ENCODE measurements at places on chromosomes 1 and 21. TPM values are rescaled to one million over a fixed set of nuclear protein-coding genes. Genes with fewer than 3 reads are reported as not detected.

DNA sequence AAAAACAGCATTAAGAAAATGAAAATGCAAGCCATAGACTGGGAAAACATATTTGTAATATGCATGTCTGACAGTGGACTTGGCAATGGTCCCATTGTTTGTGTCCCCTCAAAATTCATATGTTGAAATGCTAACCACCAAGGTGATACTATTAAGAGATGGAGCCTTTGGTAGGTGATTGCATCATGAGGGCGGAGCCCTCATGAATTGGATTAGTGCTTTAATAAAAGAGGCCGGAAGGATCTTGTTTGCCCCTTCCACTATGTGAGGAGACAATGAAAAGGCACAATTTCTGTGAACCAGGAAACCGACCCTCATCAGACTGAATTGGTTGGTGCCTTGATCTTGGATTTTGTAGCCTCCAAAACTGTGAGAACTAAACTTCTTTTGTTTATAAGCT lies 232.3 kb downstream of the GPR52 start:
- peaks cover 20% of the 10 kb centered on the region for H3K4me1 ChIP-seq
- peak; percentile 83 for DNase-seq
- H3K27ac ChIP-seq: no peak overlapping the region
- no peak overlapping the region for H3K4me3 ChIP-seq
- H3K27me3 ChIP-seq: no peaks in the 10 kb centered on the region

Gene PTGS2
- 5.8 TPM for total RNA-seq

DNA sequence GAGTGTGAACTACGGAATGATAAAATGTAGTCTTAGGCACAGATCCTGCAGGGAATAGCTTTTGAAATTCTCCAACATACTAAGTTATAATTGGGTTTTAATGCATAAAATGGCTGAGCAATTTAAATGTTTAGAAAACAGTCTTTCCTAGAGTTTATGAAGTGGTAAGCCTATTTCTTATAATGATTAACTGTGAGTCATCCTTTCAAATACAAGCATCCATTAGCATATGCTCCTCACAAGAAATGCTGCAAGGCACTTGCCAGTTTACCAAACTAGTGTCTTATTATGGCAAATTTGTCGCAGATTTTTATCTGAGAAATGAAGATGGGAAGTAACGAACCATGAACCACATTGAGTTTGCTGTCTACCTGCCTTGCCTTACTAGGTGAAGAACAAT lies 101.3 kb upstream of the ESRRG start:
- no peak overlapping the region for H3K27ac ChIP-seq
- H3K4me1 ChIP-seq: no peaks in the 10 kb centered on the region
- H3K4me3 ChIP-seq: no peak overlapping the region
- peaks cover 13% of the 10 kb centered on the region for H3K27me3 ChIP-seq
- H3K36me3 ChIP-seq: no peaks in the 10 kb centered on the region
- no peak for DNase-seq

Gene SPRR2A
- total RNA-seq: not detected

- no peaks in the 10 kb centered on the region for H3K4me1 ChIP-seq
- no peak overlapping the region for H3K27ac ChIP-seq
- no peak for DNase-seq
- peaks cover 38% of the 10 kb centered on the region for H3K27me3 ChIP-seq
Observed at GRCh38 chr1:181430015-181430885, 53.1 kb upstream of the CACNA1E start.

GRCh38 chr1:94873520-94874351 lies 53.2 kb downstream of the CNN3 start:
- H3K4me3 ChIP-seq: no peak overlapping the region
- DNase-seq: no peak
- H3K4me1 ChIP-seq: no peaks in the 10 kb centered on the region
- H3K27ac ChIP-seq: no peak overlapping the region
- H3K27me3 ChIP-seq: no peaks in the 10 kb centered on the region
- no peaks in the 10 kb centered on the region for H3K36me3 ChIP-seq

GRCh38 chr1:2920421-2921015 lies 100.7 kb upstream of the ACTRT2 start:
- no peak for DNase-seq
- no peaks in the 10 kb centered on the region for H3K27me3 ChIP-seq
- no peak overlapping the region for H3K27ac ChIP-seq
- no peaks in the 10 kb centered on the region for H3K36me3 ChIP-seq
- H3K4me3 ChIP-seq: no peak overlapping the region

Gene SLC22A15
- total RNA-seq: 0.39 TPM

Gene FCRLA
- not detected for total RNA-seq

GRCh38 chr21:43727519-43728153 lies 8.7 kb downstream of the PDXK start:
- peak overlapping the region; percentile 47 for H3K4me3 ChIP-seq
- DNase-seq: no peak

- H3K36me3 ChIP-seq: no peaks in the 10 kb centered on the region
- no peak overlapping the region for H3K4me3 ChIP-seq
- no peak overlapping the region for H3K27ac ChIP-seq
- no peaks in the 10 kb centered on the region for H3K4me1 ChIP-seq
Observed at GRCh38 chr1:207414606-207415108, 39.5 kb upstream of the CR2 start.

- no peaks in the 10 kb centered on the region for H3K27me3 ChIP-seq
- H3K4me3 ChIP-seq: no peak overlapping the region
- DNase-seq: no peak
- H3K36me3 ChIP-seq: no peaks in the 10 kb centered on the region
- H3K4me1 ChIP-seq: no peaks in the 10 kb centered on the region
- no peak overlapping the region for H3K27ac ChIP-seq
Observed at GRCh38 chr1:49226758-49227157, 450.1 kb upstream of the BEND5 start.

Gene RAB42
- 3.5 TPM for total RNA-seq

Gene CLCC1
- 58.4 TPM for total RNA-seq

DNA sequence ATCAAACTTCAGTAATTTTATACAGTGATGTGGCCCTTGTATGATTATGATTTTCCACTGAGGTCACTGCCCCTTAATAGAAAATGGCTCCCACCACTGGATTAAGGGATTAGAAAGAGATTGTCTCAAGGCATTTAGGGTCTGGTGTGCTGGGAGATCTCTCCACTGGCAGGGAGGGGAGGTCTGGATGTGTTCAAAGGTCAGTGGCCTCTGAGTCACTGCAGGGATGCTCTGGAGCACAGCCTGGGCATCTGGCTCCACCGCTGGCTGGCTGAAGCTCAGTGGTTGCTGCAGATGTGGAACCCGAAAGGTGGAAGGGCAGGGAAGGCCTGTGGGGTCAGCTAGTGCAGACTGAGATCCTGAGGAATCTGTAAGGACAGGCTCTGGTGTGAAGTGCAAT lies 18.3 kb upstream of the CHI3L1 start:
- H3K4me3 ChIP-seq: no peak overlapping the region
- H3K4me1 ChIP-seq: peaks cover 18% of the 10 kb centered on the region

DNA sequence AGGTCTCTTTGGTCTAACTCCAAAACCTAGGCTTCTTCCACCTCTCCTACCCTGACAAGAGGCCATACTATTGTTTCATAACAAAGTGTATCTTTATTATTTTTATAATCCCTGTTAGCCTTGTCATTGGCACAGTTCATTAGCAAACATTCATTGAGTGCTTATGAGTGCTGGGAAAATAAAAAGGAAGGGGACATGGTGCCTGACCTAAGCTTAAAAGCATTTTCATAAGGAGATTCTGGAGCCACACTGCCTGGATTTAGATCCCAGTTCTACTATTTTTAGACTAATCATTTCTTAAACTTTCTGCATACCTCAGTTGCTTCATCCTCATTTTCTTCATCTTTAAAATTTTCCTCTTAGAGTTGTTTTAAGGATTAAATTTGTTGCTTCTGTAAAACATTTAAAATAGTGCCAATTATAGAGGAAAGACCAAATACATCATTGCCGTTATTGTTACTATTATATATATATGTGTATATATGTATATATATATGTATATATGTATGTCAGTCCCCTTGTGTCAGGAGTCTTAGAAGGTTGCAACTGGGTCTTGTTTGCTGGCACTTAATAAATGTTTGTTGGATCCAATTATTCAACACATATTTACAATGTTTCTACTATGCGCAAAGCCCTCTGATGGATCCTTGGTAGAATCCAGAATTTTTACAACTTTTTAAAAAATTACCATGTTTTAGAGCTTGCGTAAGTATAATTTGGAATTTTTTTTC lies 250.9 kb upstream of the SGIP1 start:
- DNase-seq: no peak
- no peaks in the 10 kb centered on the region for H3K27me3 ChIP-seq
- H3K4me1 ChIP-seq: peaks cover 7% of the 10 kb centered on the region

DNA sequence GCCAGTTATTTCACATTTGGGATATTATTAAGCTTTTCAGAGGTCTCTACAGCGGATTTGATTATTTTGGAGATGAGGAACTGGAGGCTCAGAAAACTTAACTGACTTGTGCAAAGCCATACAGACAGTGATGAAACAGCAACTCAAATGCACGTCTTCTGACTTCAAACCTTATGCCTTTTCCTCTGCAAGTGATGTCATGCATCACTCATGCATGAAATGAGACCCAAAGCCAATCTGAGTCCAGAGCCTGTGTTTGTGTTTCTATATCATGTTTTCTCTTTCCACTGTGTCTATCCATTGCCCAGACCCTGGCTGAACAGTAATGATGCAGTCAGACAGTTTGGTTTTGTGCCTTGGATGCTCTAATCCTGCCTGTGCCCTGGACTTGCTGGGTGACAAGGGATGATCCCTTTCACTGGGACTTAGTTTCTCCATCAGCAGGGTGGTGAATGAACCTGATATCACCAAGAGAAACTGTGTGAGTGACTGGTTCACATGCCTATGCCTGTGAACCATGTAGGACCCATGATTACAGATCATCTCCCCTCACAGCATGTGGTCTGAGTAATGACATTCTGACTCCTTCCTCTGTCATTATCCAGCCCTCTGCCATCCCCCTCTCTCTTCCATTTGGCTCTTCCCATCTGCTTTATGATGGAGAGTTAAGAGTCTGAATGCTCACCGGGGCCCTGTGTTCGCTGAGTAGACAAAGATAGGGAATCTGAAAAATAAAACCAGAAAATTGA lies 33.4 kb downstream of the SLAMF6 start:
- no peaks in the 10 kb centered on the region for H3K36me3 ChIP-seq
- H3K27me3 ChIP-seq: no peaks in the 10 kb centered on the region

Gene KCNJ9
- total RNA-seq: not detected

Gene FAM151A
- not detected for total RNA-seq

DNA sequence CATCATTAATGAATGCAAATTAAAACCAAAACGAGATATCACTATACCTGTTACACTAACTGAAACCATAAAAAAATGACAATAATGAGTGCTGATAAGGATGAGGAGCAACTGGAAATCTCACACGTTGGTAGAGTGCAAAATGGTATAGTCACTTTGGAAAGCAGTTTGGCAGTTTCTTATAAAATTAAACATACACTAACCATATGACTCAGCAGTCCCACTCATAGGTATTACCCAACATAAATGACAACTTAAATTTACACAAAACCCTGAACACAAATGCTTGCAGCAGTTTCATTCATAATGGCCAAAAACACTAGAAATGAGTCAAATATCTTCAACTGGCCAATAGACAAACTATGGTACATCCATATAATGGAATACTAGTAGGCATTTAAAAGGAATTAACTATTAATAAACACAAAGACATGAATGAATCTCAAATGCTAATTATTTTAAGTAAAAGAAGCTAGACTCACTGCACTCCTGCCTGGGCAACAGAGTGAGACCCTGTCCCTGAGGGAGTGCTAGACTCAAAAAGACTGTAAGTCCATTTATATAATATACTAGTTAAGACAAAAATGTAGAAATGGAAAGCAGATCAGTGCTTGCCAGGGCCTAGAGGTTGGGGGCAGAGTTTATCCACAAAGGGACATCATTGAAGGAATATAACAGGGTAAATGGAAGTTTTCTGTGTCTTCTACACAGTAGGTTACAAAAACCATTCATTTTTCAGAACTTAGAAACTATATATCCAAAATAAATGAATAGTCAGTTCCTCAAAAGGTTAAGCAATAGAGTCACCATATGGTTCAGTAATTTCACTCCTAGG lies 77.4 kb downstream of the EIF4G3 start:
- no peak for DNase-seq
- H3K4me3 ChIP-seq: no peak overlapping the region
- H3K4me1 ChIP-seq: peaks cover 27% of the 10 kb centered on the region
- no peaks in the 10 kb centered on the region for H3K36me3 ChIP-seq
- no peaks in the 10 kb centered on the region for H3K27me3 ChIP-seq

DNA sequence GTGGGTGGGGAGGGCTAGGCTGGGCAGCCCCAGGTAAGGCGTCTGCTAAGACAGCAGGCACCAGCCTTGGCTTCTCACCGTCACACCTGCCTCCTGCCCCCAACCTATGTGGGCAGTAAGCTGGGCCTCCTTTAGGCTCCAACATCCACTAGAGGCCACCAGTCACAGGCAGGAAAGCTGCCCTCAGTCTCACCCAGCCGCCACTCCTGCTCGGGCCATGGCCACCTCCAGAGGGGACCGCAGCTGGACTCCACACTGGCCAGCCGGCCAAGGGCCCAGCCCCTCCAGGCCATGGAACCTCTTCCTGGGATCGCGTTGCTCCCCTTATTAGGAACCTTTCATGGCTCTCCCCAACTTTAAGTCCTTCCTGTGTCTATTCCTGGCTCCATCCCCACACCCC lies 74.5 kb downstream of the MRPL37 start:
- H3K27me3 ChIP-seq: no peaks in the 10 kb centered on the region
- peaks cover 22% of the 10 kb centered on the region for H3K4me1 ChIP-seq
- no peak overlapping the region for H3K27ac ChIP-seq
- DNase-seq: no peak
- no peak overlapping the region for H3K4me3 ChIP-seq
- no peaks in the 10 kb centered on the region for H3K36me3 ChIP-seq

DNA sequence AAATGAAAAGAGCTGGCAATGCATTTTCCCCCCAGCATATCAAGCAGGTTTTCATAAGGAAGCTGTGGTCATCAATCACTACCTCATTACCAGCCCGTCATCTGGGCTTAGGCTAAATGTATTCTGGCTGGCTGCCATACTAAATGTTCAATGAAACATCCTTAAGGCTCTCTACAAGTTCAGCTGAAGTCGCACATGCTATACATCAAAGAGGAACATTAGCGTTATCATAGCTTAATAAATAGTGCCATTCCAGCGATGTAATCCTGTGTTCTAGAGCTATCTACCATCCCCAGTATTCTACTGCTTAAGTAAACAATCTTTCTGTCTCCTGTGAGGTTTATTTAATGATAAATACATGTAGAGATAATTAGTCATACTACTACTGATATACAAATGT lies 288.8 kb downstream of the DPYD start:
- no peak overlapping the region for H3K4me3 ChIP-seq
- peaks cover 26% of the 10 kb centered on the region for H3K4me1 ChIP-seq
- peak; percentile 86 for DNase-seq
- no peak overlapping the region for H3K27ac ChIP-seq

- H3K27me3 ChIP-seq: no peaks in the 10 kb centered on the region
- DNase-seq: no peak
- H3K36me3 ChIP-seq: no peaks in the 10 kb centered on the region
- H3K27ac ChIP-seq: no peak overlapping the region
- no peaks in the 10 kb centered on the region for H3K4me1 ChIP-seq
Observed at GRCh38 chr1:94362466-94363058, 55.6 kb upstream of the ABCD3 start.

Measured in A673 (cell line).